ENCODE measurements at places on chromosomes 3 and 15. TPM values are rescaled to one million over a fixed set of nuclear protein-coding genes. Genes with fewer than 3 reads are reported as not detected.

GRCh38 chr15:63615935-63616334 lies 18.7 kb downstream of the FBXL22 start:
- DNase-seq: no peak

DNA sequence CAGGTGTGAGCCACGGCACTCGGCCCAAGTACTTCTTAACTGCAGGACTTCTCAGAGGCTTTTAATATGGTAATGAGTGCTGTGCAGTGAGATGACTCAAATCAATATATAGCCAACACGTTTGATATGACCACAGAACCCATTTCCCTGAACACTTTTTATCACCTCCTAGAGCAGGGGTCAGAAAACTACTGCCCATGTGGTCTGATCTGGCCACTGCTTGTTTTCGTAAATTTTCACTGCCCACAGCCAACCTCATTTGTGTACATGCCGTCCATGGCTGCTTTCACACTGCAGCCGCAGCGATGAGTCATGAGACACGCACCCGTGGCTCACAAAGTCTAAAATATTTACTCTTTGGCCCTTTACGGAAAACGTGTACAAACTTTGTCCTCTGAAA lies 179.2 kb downstream of the RORA start:
- DNase-seq: no peak

GRCh38 chr3:129632056-129632455 lies 25.6 kb upstream of the PLXND1 start:
- DNase-seq: no peak

GRCh38 chr3:73955494-73956070 lies 330.8 kb upstream of the PDZRN3 start:
- no peak for DNase-seq

DNA sequence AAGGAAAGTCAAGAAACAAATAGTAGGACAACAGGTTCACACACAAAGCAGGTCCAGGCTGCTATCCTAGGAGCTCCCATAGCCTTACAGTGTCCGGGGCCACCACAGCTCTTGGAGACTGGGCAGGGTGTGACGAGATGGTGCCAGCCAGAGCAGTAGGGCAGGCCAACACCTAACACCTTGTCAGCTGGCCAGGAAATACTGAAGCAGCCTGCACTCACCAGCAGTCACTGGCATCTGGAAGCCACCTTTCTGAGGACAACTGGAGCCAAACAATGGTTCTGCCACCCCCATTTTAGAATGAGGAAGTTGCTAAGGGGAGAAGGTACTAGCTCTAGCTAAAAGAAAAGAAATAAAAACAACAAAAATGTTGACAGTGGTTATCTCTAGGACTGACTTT lies 47.2 kb downstream of the CCDC12 start:
- DNase-seq: peak; percentile 71

DNA sequence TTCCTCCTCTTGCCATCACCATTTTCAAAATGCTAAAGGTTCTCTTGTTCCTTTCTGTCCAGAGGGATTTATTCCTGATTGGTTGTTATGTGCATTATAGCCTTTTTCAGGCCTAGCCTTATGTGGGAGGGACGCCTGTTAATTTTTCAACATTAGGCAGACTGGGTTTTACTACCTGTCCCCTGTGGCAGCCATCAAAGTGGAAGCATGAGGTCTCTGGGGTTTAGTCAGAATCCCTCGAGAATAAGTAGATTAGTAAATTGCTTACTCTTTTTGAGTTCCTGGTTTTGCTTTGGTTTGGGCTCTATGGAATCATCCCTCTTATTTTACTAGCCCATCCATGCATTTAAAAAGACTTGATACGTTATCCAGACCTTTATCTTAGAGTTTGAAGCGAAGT lies 32.4 kb downstream of the PAK2 start:
- no peak for DNase-seq

DNA sequence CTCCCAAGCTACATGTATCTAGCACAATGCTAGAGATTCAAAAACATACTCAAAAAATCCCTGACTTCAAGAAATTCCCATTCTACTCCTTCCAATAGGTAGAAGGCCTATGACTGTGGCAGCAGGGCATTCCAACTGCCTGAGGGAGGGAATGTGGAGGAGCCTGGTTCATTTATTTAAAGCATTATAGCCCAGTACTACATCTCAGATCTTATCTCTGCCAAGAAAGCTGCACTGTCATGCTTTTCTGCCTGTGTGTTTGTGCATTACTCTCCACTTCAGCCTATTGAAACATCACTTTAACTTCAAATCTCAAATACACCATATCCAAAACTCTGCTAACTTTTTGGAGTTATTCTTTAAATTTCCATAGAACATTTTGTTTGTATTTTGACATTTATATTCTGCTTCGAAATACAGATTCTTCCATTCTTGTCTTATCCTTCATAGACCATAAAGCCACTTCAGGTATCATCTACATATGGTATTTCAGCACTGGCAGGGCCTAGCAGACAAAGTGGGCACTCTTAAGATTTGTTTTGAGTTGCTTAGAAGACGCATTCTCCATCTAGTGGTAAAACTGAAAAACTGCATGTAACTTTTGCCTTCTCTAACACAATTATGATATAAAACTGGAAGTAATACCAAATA lies 59.1 kb upstream of the NEDD4 start:
- no peak for DNase-seq

DNA sequence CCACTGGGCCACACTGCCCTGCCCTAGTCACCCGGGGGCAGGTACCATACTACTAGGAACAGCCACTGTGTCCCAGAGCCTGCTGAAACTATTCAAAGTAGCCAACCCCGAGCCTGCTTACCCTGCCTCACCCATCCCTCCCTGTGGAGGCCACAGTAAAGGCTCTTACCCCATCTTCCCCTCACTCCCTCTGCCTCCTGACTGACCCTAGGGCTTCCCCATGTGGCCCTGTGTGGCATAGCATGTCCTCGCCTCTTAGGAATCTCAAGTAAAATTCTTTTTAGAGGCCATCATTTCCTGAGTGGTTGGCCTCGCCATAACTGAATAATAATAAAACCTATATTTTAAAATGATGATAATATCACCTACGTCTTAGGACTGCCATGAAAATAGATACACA lies 112.2 kb upstream of the SLC6A11 start:
- no peak for DNase-seq

The ATP11B gene
- total RNA-seq: 29.4 TPM

The OSBPL10 gene
- 4.7 TPM for total RNA-seq

The BNC1 gene
- 0.09 TPM for total RNA-seq

The TYRO3 gene
- 6.3 TPM for total RNA-seq

The CILP gene
- 5.5 TPM for total RNA-seq

The SH3GL3 gene
- not detected for total RNA-seq

The HAPLN3 gene
- total RNA-seq: 5.3 TPM

The MLF1 gene
- 201 TPM for total RNA-seq

Data from heart right ventricle (tissue), 16 donors.